Fibroblast of skin of back (primary cell): ENCODE measurements at places on chromosomes 3 and 15.

- DNase-seq, result peak; percentile 27
These were observed 1.6 kb upstream of the UBA3 start for GRCh38 chr3:69081583-69082262.

DNA sequence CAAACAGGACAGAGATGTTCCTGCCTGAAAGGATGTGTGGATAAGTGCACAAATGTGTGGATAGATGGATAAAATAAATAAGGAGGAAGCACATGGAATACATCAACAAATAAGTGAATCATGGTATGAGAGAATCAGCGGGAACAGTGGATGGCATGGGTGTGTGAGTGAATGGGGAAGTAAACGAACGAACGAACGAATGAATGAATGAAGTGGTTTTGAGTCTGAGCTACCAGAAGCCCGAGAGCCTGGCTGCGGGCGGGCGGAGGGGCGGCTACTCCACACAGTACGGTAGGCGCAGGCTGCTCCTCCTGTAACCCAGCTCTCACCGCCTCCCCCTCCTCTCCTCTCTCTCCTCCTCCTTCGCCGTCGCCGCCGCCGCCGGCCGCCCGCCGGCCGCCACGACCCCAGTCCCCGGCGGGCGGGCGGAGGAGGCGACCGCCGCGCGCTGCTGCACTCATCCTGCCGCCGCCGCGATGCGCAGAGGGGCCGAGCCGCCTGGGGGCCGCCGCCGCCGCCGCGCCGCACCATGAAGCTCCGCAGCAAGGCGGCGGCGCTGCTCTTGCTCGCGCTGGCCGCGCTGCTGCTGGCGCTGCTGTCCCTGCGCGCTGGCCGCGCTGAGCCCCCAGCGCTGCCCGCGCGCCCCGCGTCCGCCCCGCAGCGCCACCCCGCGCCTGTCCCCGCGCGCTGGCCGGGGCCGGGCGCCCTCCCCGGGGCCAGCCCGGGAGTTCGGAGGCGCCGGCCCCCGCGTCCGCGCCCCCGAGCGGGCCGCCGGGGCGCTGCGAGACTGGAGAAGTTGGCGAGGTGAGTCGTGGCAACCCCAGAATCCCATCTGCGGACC is at the start of gene GXYLT2:
Gene GXYLT2 (plus strand): TSS at position 342 of the 841 bp plus-strand sequence. CDS start 188 bp downstream, at position 530.
- peak; percentile 75 for DNase-seq

- DNase-seq, result no peak
These were observed 4.2 kb downstream of the RARRES1 start for GRCh38 chr3:158728061-158728377.

- DNase-seq, result peak; percentile 75
These were observed 8.6 kb upstream of the TEX9 start for GRCh38 chr15:56356616-56357015.

DNA sequence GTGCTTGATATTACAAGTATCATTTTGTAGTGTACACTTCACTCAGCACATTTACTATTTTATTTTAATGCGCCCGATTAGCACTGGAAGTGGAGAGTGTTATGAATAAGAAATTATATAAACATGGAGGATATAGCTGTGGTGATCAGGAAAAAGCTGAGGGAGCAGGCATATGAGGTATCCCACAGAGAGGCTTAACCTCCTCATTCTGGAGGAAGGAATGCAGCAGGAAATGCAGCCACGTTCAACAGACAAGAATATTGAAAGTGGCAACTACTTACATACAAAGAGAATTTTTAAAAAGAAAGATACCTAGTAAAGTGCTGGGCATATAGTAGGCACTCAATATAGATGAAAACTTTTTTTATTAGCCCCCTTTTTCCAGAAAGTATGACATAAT is 166.0 kb upstream of the SATB1 start:
- peak; percentile 3 for DNase-seq
